ENCODE measurements at places on chromosomes 6 and 20. TPM values are rescaled to one million over a fixed set of nuclear protein-coding genes. Genes with fewer than 3 reads are reported as not detected.

CENPQ gene
- 18.0 TPM for total RNA-seq

- DNase-seq: no peak
- no peak overlapping the region for H3K27ac ChIP-seq
- H3K36me3 ChIP-seq: no peaks in the 10 kb centered on the region
- no peaks in the 10 kb centered on the region for H3K4me1 ChIP-seq
These were observed 133.4 kb downstream of the RFPL4B start for GRCh38 chr6:112480553-112480952.

DNA sequence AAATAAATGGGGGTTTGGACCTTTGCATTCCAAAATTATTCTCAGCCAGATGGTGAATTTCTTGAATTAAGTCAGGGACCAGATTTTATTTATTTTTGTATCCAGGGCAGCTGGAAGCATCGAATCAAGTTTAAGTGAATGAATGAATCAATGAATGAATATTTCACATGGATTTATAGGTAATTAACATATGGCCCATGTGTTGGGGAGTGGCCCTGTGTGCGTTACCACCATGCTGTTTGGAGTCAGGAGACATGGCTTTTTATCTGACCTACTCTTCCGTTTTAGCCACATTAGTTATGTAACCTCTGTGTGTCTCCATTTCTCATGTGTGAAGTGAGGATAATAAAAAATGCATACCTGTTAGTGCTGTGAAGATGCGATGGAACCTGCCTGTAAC lies 213.5 kb downstream of the CDH26 start:
- no peak for DNase-seq
- H3K4me3 ChIP-seq: no peak overlapping the region
- no peaks in the 10 kb centered on the region for H3K27me3 ChIP-seq
- no peaks in the 10 kb centered on the region for H3K36me3 ChIP-seq

GRCh38 chr6:125759184-125759902 lies 9.9 kb downstream of the HEY2 start:
- no peak for DNase-seq
- no peak overlapping the region for H3K27ac ChIP-seq
- H3K36me3 ChIP-seq: no peaks in the 10 kb centered on the region
- peaks cover 51% of the 10 kb centered on the region for H3K27me3 ChIP-seq
- H3K4me3 ChIP-seq: no peak overlapping the region

OPN5 gene
- not detected for total RNA-seq

PPIL4 gene
- 18.3 TPM for total RNA-seq

GRCh38 chr6:118313208-118313607 lies 234.9 kb upstream of the PLN start:
- no peaks in the 10 kb centered on the region for H3K4me1 ChIP-seq
- H3K27ac ChIP-seq: no peak overlapping the region
- no peaks in the 10 kb centered on the region for H3K36me3 ChIP-seq
- peaks cover 4% of the 10 kb centered on the region for H3K27me3 ChIP-seq
- DNase-seq: no peak
- H3K4me3 ChIP-seq: no peak overlapping the region

DNA sequence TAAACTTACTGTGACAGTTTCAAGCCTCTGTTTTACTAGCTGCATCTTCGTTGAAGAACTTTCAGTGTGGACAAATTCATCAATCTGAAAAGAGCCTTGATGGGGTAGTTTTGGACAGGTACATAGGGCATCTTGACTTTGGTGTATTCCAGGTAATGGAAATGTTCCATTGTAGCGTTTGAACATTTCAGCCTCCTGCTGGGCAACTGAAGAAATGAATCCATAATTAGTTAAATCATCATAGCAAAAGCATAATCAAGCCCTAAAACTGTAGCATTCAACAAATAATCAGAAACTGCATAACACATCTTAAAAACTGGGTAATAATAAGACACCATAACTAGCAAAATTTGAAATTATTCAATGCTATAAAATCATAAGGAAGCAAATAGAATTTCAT lies 86.2 kb downstream of the AHI1 start:
- H3K27me3 ChIP-seq: no peaks in the 10 kb centered on the region
- no peaks in the 10 kb centered on the region for H3K4me1 ChIP-seq
- H3K27ac ChIP-seq: no peak overlapping the region
- H3K36me3 ChIP-seq: peaks cover 12% of the 10 kb centered on the region
- no peak for DNase-seq

DNA sequence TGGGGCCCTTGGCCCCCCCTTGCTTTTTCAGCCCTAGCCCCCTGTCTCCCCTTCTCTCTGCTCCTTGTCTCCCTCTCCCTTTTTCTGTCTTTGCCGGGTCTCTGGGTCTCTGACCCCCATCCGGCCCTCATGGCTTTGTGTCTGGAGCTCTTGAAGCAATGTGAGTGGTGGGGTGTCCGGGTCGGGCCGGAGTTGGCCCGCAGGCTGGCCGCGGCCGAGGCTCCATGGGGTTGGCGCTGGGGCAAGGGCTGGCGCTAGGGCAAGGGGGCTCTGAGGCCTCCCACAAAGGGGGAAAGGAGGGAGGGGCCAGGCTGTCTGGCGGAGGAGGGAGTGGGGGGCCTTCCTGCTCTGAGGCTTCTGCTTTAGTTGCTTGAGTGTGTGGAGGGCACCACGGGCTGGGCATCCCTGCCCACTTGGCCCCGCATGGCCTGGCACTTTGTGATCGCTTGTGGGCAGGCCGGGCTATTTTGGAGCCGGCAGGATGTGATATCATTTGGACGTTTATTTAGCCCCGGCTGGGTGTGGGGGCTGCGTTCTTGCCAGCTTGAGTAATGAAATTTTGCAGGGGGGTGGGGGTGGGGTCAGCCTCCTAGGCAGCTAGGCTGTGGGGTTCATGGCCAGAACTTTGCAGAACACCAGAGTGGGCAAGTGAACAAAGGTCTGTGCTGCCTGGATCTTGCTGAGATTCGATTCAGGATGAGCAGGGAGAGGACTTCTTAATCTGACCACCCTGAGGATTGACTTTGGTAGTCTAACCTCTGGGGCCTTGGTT lies 78.7 kb upstream of the MYL9 start:
- DNase-seq: peak; percentile 24
- H3K4me3 ChIP-seq: peak overlapping the region; percentile 91
- peaks cover 65% of the 10 kb centered on the region for H3K4me1 ChIP-seq
- peaks cover 6% of the 10 kb centered on the region for H3K36me3 ChIP-seq
- H3K27me3 ChIP-seq: no peaks in the 10 kb centered on the region

GRCh38 chr6:68139130-68139529 lies 496.0 kb upstream of the ADGRB3 start:
- H3K27ac ChIP-seq: no peak overlapping the region
- no peak overlapping the region for H3K4me3 ChIP-seq
- DNase-seq: no peak

PIGT gene
- total RNA-seq: 53.0 TPM

DNA sequence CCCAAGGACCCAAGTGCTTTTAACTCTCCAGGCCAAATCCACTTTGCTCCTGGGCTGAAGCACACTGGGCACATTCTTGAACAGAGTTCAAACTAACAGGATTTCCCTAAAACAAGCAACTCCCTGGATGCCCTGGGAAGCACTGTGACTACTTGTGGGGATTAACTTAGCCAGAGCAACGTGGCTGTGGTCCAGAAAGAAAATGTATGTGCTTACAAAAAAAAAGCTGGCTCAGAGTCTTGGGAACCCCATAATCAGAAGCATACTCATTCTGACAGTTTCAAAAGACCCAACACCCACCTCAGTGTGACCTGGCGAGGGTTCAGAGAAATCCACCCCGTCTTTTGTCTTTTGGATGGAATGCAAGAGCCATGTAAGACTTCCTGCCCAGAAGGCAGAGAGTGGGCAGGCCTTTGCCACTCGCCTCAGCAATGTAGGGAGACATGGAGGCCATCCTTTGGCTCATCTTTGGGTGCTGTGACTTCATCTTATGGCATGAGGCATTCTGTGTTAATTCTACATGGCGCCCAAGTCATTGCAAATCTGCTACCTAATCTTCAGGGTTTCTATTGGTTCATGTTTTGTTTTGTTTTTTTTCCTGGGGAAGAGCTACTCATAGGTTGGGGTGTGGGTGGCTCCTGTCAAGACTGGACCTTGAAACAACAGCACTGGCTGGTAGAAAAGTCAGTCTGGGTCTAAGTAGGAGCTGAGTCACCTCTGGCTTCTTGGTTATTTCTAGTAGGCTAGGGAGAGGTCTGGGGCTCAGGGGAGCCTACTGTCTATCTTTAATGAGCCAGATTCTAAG lies 248.6 kb upstream of the SUPT3H start:
- H3K36me3 ChIP-seq: peaks cover 27% of the 10 kb centered on the region
- no peaks in the 10 kb centered on the region for H3K27me3 ChIP-seq
- peak overlapping the region; percentile 23 for H3K27ac ChIP-seq
- H3K4me3 ChIP-seq: no peak overlapping the region

GRCh38 chr20:49672096-49672664 lies 41.5 kb downstream of the B4GALT5 start:
- H3K4me1 ChIP-seq: peaks cover 78% of the 10 kb centered on the region
- H3K27me3 ChIP-seq: peaks cover 2% of the 10 kb centered on the region
- DNase-seq: no peak

COL9A3 gene
- not detected for total RNA-seq

DNA sequence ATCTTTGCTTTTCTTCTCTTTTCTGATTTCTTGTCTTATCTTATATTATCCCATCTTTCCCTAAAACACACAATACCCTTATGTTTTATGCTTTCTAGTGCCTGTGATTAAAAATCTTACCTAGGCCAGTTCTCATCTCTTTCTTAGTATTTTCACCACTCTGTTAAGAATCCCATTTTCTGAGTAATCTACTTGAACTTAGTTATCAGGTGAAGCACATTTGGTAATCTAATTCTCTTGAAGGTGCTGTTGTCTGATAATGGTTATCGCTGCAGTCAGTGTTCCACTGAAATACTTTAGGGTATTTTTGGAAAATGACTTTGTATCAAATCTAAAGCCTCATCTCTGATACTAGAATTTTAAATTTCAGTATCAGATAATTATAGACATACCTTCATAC lies 192.5 kb upstream of the MAN1A1 start:
- no peak overlapping the region for H3K4me3 ChIP-seq
- no peak for DNase-seq
- H3K4me1 ChIP-seq: no peaks in the 10 kb centered on the region
- no peaks in the 10 kb centered on the region for H3K36me3 ChIP-seq
- H3K27me3 ChIP-seq: peaks cover 19% of the 10 kb centered on the region
- H3K27ac ChIP-seq: no peak overlapping the region
